Natural killer cell treated with Interleukin-12 subunit alpha and Interleukin-12 subunit beta and Interleukin-15 and Interleukin-18, amount 100 ng/mL, for 72 hours (primary cell): ENCODE measurements at places on chromosomes 11 and 22.

DNA sequence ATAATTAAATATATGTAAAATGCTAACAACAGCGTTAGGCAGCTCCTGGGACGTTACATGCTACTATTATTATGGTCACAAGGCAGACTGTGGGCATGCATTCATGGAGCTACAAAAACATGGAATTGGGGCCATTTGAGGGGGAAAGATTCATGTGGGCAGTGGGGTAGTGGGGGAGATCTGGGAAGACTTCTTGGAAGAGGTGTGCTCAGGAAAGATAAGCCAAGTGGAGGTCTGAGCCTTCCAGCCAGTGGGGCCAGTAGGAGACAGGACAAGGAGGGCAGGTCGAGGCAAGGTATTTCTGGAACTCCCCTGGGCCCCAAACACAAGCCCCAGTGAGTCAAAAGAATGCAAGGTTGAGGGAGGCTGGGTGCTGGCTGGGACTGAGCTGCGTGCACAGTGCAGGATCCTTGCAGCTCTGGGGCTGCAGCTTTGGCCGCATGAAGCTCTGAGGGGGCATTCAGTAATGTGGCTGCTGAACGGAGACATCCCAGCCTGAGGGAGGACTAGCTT is 35.4 kb downstream of the CYTH4 start:
- DNase-seq = no peak

DNA sequence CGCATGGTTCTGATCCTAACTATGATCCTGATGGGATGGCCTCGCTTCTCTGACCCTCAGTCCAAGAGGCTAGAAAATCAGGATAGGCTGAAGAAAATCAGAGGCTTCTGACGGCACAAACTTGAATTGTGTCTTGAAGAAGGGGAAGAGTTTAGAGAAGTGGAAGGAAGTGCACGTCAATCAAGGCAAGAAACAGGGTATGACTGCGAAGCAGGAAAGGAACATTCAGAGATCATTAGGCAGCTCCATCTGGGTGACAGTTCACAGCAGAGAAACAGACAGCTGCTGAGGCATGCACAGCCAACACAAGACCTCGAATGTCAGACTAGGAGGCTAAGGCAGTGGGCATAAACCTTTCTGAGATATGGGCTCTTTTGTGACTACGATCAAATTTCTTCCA is 29.3 kb downstream of the CLPB start:
- no peak for DNase-seq

DNA sequence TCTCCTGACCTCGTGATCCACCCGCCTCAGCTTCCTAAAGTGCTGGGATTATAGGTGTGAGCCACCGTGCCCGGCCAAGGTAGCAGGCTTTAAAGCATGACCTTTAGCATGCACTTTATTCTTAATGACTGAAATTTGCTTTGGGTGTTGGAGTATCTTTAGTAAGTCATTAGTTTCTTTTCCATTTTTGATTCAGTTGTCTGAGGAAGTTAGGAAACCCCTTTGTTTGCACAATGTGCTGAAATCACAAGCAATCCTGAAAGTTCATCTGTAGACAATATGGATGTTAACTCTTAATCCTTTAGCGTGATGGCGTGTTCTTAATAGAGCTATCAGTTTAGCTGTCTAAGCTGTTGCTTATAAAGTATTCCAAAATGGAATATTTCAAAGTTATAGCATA is 16.8 kb downstream of the SDHD start:
- no peak for DNase-seq

DNA sequence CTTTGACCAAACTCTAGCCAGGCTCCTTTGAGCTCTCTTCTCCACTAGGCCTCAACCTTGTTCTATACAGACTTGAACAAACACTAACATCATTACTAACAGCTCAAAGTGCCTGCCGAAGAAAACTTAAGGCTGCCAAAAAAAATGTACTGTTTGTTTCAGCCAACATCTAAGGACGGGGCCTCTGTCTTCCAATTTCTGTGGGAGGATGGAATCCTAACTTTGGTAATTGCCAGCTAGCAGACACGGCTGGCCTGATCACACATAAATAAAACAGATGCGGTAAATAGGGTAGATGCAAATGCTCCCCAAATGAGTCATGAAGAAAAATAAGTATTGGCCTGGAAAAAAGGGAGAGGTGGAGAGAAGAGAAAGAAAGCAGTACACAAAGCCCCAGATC is 394.3 kb downstream of the TMEM135 start:
- no peak for DNase-seq
